Iris pigment epithelial cell (primary cell): ENCODE measurements at places on chromosomes 12 and 14.

DNA sequence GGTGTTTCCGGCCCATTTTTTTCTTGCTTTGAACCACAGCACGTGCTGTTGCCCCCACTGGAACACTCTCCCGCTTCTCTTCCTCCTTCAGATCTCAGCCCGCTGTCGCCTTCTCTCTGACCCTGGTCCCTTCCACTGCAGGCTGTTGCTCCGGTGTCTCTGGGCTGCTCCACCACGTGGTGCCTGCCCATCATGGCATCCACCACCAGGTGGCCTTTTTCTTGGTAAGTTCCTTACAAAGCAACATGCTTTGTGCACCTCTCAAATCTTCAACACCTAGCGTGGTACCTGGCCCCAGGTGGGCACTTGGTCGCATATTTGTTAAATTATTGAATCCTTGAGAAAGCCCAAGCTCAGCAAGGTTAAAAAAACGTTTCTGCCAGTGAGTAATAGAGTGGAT, 19.1 kb downstream of the TUNAR start:
- no peak for DNase-seq

GRCh38 chr12:56110571-56110970, 5.9 kb upstream of the RPL41 start:
- no peak for DNase-seq

- DNase-seq: no peak
These were observed 209.4 kb upstream of the TMEM132C start for GRCh38 chr12:128057586-128057985.

- DNase-seq: no peak
These were observed 735.4 kb upstream of the USP15 start for GRCh38 chr12:61524851-61525250.

- DNase-seq: no peak
These were observed 37.6 kb upstream of the PRICKLE1 start for GRCh38 chr12:42627151-42627550.
